Mucosa of descending colon (tissue), 3 donors: ENCODE measurements at places on chromosomes 11 and 22.
A peak's percentile ranks its signal among the peaks of the same experiment; 100 is the strongest.

DNA sequence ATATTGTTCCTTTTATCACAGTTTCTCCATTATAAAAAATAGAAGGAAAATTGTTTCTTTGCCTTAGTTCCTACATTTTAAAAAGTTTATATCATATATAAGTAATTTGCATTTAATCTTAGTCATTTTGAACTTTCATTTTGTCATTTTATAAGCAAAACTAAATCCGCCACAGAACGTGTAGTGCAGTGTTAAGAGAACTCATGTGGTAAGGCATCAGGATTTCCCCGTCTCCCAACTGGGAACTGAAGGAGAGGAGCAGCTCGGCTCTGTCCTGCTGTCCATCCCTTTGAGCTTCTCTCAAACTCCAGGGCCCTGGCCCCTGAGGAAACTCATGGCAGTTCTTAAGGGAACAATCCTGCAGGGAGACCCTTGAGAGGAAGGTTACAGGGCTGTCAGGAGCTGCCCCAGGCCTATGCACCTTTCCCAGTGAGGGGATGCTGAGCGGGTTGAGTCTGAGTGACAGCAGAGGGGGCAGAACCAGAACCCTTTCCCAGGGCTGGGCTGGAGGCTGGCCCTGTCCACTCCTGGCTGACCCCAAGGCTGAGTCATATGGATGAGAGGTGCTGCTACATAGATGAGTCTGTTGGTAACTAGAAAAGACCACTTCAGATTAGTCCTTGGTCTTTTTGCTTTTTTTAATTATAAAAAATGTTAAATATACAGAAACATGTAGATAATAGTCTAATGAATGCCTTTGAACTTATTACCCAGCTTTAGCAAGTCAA lies 333.1 kb downstream of the TBC1D22A start:
- DNase-seq, result no peak

GRCh38 chr11:95999711-96000406 lies 76.0 kb upstream of the MTMR2 start:
- DNase-seq, result no peak

DNA sequence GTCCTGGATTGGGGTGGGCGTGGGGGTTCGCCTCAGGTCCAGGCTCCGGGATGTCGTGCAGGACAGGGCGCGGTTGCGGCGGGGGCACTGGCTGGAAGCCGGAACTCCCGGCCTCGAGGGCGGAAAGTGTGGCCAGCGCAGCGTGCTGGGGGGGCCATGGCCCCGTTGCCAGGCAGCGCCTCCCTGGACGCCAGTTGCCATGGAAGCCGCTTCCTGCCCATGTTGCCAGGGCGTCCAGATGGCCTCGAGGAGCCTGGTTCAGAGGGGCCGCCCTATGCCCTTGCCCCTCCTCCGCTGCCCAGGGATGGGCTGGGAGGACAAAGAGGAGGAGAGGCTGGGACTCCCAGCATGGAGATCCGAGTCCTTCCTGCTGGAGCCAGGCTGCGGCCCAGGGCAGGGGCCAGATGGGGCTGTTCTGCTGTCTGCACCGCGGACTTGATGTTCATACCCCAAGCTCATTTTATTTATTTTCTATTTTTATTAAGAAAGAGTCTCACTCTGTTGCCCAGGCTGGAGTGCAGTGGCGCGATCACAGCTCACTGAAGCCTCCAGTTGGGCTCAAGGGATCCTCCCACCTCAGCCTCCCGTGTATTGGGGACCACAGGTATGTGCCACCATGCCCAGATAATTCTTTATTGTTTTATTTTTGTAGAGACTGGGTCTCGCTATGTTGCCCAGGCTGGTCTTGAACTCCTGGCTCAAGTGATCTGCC lies 4.6 kb upstream of the CCDC188 start:
- peak; percentile 67 for DNase-seq

DNA sequence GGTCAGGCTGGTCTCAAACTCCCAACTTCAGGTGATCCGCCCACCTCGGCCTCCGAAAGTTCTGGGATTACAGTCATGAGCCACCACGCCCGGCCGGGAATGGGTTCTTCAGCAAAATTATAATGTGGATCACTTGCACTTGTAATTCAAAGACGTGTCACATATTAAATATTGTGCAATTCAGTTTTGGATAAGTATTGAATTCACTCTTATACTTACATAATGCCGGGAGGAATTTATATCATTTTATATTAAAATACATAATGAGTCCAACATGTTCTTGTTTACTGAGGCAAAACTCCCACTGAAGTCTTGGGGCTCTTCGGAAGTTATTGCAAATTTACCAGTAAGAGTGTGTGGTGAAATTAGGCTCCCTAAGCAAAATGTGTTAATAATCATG lies 635.2 kb upstream of the LUZP2 start:
- DNase-seq, result no peak
